ENCODE measurements at places on chromosomes 13 and 19.
A peak's percentile ranks its signal among the peaks of the same experiment; 100 is the strongest.

- no peak for DNase-seq
These were observed 587 bp downstream of the B9D2 start for GRCh38 chr19:41363371-41363752.

GRCh38 chr13:43522788-43523187 is 264.0 kb downstream of the ENOX1 start:
- no peak for DNase-seq

- no peak for DNase-seq
These were observed 3.3 kb downstream of the BCAM start for GRCh38 chr19:44812142-44812718.

- DNase-seq: no peak
These were observed 37.7 kb downstream of the SLC6A16 start for GRCh38 chr19:49287141-49287770.

GRCh38 chr13:102686024-102686423 is 8.8 kb downstream of the METTL21C start:
- DNase-seq: no peak

GRCh38 chr13:29294821-29295220 is 300.7 kb downstream of the SLC7A1 start:
- no peak for DNase-seq

GRCh38 chr13:29835280-29836061 is 14.9 kb downstream of the UBL3 start:
- no peak for DNase-seq

DNA sequence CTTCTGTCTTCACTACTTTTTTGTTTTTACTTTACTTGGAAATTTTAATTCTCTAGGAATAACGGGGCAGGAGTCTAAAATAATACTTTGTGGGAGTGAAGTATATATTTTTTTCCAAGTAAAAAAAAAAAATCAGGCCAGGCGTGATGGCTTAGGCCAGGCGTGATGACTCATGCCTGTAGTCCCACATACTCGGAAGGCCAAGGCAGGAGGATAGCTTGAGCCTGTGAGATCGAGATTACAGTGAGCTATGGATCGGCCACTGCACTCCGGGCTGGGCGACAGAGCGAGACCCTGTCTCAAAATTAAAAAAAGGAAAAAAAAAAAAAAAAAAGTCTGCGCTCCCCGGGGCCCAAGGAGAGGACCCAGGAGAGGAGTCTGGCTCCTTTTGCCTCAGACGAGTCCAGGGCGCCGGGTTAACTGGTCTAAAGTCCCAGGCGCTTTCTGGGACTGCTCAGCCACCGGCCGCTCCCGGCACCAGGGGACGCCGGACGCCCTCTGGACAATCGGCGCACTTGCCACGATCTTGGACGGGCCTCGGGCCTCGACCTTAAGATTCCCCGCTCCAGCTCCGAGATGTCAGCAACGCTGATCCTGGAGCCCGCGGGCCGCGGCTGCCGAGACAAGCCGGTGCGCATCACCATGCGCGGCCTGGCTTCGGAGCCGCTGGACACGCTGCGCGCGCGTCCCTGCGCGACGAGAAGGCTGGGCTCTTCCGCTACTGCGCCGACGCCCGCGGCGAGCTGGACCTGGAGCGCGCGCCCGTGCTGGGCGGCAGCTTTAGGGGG is 2.7 kb upstream of the ZFP82 start:
- DNase-seq: peak; percentile 4

DNA sequence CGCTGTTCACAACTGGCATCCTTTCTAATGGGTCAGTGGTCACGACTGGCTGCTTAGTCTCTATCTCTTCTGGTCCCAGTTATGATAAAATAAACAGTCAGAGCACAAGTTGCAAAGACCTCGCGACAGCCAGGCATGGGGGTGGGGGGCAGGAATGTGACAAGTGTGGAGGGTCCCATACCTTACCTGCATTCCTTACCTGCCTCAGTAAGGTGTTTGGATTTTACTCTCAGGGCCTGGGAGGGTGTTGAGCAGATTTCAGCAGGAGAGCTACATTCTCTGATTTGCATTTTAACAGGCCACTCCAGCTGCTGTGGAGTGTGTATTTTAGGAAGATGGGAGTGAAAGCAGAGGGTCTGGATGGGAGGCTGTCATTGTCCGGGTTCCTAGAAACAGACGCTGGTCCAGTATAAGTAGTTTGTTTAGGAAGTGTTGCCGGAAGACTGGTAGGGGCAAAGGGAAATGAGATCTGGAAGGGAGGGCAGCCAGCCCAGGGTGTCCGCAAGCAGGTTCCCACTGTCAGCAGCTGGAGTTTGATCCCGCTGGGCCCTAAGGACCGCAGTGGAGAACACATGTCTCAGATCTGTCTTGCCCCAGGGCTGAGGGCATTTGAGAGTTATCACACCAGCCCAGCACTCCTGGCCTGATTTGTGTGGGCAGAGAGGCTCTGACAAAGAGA is 920.0 kb downstream of the UQCRFS1 start:
- DNase-seq: no peak

GRCh38 chr13:23609414-23609760 is 39.2 kb downstream of the TNFRSF19 start:
- no peak for DNase-seq

DNA sequence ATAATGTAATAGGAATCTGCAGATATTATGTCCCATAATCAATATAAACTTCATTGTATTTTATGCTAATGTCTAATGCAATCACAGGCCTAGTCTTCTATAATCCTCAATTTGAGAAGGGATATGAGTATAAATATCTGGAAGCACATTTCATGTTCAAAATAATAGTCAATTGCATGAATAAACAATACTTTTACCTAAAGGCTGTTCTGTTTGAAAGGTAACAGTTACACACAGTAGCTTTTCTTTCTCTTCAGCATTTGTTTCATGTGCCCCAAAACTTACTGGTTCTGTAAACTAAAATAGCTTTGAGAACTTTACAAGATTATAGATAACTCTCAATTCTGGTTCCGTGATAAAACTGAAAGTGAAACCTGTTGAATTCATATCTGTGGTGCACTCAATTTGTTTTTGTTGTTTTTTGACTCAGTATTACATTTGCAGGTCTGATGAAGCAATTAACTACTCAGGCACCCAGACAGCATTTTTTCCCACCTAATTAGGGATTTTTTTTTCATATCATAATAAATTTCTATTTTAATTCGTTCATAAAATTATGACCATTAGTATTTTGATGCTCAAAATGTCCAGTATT is 1193.8 kb downstream of the SLITRK1 start:
- DNase-seq: no peak

- no peak for DNase-seq
These were observed 624.0 kb upstream of the GPC6 start for GRCh38 chr13:92602560-92602959.

DNA sequence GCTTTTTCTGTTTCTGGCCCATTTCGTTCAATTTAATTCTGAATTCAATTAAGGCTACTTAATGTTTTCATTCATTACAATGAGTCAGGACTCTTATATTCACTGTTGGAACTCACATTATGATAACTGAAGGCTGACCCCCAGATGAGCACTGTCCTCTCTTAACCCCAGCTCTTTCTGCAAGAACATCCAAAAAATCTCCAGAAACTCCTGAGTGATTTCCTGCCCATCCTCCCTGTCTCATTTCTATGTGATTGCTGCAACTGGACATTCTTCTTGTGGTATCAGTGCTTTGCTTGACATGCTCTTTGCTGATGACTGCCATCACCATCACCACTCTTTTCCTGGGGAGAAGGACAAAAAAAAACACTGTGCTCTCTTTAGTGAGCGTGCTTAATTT is 240.3 kb downstream of the SPRY2 start:
- DNase-seq: no peak

DNA sequence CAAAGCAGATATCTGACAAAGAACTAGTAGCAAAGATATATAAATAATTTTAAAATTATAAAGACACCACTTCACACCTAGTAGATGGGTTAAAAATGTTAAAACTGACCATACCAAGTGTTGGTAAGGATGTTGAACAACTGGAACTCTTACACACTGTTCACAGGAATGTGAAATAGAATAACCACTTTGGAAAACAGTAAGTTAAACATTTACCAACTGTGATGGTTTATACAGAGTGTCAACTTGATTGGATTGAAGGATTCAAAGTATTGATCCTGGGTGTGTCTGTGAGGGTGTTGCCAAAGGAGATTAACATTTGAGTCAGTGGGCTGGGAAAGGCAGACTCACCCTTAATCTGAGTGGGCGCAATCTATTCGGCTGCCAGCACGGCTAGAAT is 19.2 kb downstream of the UTP14C start:
- no peak for DNase-seq

GRCh38 chr19:48817585-48818124 is 6.8 kb upstream of the BCAT2 start:
- DNase-seq: no peak

DNA sequence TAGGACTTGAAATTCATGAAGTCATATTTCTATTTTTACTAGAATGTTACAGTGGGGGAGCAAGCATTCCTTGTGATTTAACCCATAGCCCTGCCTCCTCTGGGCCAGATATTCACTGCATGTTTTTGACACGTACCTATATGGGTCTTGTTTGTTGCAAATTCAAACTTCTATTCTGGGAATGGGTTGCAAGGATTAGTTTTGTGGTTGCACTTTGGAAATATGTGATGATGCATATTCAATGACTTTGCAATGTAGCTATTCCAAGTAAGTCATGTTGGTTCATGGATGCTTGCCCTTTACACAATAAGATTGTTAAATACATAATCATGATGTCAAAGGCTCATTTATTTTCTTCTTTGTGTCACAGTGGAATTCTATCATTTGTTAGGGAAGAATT is 440.8 kb downstream of the TDRD3 start:
- no peak for DNase-seq

- no peak for DNase-seq
These were observed 1.5 kb downstream of the GAS6 start for GRCh38 chr13:113862191-113862930.

GRCh38 chr13:50126993-50127725 is 111.9 kb downstream of the KCNRG start:
- peak; percentile 71 for DNase-seq

GRCh38 chr13:29292045-29292444 is 303.4 kb downstream of the SLC7A1 start:
- no peak for DNase-seq

- DNase-seq: no peak
These were observed 7.6 kb downstream of the SERPINE3 start for GRCh38 chr13:51347099-51347498.

DNA sequence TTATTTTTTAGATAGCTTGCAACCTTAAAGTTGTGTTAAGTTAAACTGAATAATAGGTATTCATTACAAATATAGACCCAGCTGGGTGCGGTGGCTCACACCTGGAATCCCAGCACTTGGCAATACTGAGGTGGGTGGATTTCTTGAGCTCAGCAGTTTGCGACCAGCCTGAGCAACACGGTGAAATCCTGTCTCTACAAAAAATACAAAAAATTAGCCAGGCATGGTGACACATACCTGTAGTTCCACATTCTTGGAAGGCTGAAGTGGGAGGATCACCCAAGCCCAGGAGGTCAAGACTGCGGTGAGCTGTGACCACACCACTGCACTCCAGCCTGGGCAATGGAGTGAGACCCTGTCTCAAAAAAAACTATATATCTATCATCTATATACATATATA is 386.5 kb downstream of the PCDH17 start:
- no peak for DNase-seq
